ENCODE measurements at places on chromosomes 7 and 10.

DNA sequence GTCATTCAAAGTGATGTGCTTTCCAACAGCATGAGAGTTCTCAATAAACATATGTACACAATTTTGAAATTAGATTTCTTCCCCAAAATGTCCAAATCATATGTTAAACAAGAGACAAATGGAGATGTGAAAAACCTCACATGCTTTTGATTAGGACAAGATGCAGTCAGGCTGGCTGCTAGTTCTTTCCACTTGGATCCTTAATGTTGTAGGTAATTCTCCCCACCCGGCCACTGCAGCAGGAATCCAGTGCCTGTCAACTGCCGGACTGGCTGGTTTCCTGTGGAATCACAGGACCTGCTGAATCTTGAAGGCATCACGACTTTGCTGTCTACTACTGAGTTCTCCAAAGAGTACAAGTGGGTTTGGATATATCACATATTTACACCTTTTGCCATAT is 138.6 kb upstream of the AKR1E2 start:
- DNase-seq = no peak

GRCh38 chr10:125152450-125153368 is 7.7 kb downstream of the CTBP2 start:
- DNase-seq = no peak

GRCh38 chr10:24762966-24763623 is 39.4 kb upstream of the ARHGAP21 start:
- DNase-seq = no peak

DNA sequence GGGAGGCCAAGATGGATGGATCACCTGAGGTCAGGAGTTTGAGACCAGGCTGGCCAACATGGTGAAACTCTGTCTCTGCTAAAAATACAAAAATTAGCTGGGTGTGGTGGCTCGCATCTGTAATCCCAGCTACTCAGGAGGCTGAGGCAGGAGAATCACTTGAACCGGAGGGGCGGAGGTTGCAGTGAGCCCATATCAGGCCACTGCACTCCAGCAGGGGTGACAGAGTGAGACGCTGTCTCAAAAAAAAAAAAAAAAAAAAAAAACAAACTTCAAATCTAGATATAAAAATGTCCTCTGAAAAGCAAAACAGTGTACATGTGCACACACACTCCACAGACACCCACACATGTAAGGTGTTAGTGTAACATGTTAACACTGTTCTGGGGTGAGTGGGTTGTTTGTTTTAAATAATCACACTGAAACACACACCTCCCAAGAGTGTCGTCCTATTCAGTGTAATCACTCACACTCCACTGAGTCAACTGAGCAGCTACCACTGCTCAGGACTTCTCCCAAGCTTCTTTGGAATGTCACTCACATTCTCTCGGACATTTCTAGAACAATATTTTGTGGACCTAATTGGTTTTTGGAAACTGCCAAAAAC is 12.8 kb upstream of the RGS10 start:
- DNase-seq = no peak

GRCh38 chr7:28155019-28155660 is 25.5 kb downstream of the JAZF1 start:
- no peak for DNase-seq

DNA sequence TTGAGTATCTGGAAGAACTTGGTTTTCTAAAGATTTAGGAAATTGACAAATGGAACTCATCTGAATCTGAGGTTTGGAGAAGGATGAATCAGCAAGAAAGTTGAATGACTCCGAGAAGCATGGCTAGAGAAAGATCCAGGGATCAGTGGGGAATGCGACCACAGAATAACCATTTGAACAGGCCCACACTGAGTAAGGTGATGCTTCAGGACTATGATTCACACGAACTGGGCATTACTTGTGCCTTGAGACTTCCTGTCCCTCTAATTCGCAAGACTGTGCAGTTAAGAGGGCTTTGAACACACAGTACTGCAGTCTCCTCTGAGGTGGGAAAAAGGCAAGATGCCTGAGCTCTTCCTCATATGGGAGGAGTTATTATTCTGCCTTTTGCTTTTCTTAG is 395.5 kb upstream of the POM121L12 start:
- no peak for DNase-seq

DNA sequence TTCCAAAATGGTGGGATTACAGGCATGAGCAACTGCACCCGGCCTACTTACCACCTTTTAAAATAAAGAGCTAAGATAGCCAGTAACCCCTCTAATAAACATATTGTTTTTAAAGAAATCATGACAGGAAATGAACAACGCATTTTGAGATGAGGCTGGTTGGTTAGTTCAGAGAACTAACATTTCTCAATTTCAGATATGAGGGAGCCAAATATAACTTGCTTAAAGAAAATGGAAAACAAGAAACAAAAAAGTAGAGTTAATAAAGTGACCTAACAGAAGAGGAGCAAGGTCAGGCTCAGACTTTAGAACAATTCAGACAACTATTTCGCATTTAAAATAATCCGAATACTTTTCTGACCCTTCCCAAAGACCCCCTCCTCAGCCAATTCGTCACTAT is 254.9 kb upstream of the PHF14 start:
- no peak for DNase-seq

DNA sequence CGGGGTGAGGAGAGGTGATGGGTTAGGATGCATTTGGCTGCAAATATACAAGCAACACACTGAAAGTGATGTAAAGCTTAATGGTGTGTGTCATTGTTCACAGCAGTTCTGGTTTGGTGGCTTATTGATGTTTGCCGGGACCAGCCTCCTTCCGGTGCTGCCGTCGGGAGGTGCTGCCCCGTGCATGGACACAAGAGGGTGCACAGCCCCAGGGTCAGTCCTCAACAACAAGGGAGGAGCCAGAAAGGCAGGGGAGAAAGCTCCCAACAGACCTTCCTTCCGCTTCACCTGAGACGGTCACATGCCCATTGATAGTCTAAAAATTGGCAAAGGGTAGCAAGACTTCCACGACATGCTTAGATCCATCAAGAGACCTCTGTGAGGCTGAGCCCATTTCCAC is 9.5 kb downstream of the RNF32 start:
- DNase-seq = no peak

- DNase-seq = no peak
These were observed 526.5 kb downstream of the PTPRN2 start for GRCh38 chr7:158061026-158061630.

DNA sequence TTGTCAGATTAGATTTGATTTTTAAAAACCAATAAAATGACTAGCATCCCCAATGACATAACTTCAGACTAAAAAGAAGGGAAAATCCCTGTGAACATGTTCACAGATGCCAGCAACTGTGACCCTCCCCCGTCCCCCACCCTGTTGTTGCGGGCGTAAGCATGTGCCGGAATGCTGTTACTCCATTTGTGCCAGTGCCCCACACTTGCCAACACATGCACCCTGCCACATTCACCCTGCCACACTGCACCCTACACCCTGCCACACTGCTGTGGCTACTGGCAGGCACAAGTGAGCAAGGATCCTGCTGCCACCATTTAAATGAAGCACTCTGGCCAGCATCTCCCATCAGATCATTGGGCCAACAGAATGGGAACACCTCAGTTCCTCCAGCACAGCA is 540.2 kb downstream of the GRID1 start:
- DNase-seq = no peak

GRCh38 chr7:36978461-36978860 is 254.2 kb upstream of the AOAH start:
- DNase-seq = no peak

- DNase-seq = no peak
These were observed 87.6 kb upstream of the CCDC6 start for GRCh38 chr10:59993931-59994330.

DNA sequence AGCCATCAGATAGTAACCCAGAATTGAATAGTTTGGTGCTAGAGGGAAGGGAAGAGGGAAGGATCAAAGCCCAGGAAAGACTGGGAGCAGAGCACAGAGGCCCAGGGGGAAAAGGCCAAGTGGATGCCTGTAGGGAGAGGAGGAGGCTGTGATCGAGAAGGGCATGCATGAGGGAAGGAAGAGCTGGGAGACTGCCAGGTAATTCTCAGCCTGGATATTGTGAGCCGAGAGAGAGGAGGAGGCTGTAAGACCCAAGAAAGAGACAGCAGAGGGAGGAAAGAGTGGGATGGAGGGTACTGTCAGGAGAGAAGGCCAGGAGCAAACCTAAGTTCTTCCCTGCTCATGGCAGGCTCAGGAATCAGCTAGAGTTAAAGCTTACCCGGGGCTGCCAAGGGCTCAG is 178.2 kb downstream of the CCDC3 start:
- DNase-seq = no peak

- no peak for DNase-seq
These were observed 130.8 kb downstream of the PRPF18 start for GRCh38 chr10:13717571-13717935.

DNA sequence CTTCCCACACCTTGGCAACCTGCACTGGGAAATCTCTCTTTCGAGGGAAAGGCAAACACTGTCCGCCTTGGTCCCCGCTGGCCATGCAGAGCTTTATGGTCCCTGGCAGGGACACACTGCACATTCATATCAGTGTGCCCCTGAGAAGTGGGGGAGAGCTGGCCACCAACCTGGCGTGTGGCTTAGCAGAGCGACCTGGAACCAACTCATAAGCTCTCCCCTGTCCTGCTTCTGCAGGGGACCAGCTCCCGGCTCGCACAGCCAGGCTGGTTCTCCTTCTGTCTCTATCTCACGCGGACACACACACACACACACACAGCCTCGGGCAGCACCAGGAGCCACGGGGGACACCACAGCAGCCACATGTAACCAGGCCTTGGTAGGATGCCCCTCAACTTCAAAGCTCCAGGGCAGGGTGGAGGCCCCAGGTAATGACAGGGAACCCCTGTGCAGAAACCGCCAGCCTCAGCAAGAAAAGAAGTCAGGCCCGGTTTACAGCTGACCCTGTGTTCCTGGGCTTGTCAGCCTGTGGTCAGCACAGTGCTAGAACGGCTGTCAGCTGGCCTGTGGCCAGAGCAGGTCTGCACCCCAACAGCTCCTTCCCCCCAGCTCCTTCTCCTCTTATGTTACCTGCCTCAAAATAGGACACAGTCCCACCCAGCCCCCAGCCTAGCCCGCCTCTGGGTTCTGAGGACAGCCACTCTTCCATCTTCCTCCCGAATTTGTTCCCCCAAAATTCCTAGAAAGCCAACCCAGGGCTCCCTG is 69.3 kb downstream of the OAT start:
- no peak for DNase-seq

- peak; percentile 40 for DNase-seq
These were observed 23.0 kb upstream of the ZNF488 start for GRCh38 chr10:47406870-47407691.

GRCh38 chr7:43625980-43626379 is 43.1 kb downstream of the STK17A start:
- DNase-seq = no peak

DNA sequence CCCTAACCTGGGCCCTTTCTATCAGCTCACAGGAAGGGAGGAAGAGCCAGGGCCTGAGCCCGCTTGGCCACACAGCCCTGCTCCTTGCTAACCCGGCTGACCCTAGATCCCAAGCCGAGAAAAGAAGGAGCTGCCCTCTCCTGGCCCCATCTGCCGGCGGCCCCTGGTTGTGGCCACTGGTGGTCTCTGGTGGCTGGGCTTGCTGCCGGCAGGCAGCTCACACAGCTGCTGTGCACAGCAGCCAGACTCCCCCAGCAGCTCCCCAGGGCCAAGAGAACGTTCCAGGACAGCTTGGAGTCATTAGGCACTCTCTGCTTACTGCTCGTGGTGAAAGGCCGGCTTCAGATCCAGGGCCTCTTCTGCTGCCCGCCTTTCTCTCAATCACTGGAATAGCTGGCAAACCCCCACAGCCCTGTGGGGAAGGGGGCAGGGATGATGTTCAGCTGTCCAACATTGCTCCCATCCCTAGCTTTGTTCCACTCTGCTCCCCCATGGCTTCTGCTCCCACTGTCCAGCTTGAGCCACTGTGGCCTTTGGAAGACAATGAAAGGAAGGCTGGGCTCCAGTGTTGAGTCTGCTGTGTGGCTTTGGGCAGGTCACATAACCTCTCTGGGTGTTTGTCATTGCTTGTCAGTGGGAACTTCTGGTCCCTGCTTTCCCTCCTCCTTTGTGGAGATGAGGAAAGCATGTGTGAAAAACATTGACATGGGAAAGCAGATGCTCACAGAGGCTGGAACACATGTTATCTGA is 35.4 kb upstream of the COL13A1 start:
- no peak for DNase-seq

DNA sequence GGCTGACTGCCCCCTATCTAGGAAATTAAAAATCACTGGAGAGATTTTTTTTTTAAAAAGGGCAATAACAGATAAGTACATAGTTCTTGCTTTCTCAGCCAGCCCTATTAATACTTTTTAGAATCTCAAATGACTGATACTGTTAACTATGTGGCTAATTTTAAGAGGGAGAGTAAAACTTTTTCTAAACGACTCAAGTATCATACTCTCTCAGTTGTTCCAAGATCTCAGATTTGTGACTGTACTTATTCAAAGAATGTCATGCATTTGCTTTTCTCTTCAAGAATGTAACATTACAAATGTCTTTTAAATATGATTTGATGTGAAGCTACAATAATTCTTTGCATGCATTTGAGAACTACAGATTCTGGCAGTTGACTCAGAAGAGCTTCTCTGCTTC is 55.4 kb upstream of the RAB11FIP2 start:
- peak; percentile 90 for DNase-seq

DNA sequence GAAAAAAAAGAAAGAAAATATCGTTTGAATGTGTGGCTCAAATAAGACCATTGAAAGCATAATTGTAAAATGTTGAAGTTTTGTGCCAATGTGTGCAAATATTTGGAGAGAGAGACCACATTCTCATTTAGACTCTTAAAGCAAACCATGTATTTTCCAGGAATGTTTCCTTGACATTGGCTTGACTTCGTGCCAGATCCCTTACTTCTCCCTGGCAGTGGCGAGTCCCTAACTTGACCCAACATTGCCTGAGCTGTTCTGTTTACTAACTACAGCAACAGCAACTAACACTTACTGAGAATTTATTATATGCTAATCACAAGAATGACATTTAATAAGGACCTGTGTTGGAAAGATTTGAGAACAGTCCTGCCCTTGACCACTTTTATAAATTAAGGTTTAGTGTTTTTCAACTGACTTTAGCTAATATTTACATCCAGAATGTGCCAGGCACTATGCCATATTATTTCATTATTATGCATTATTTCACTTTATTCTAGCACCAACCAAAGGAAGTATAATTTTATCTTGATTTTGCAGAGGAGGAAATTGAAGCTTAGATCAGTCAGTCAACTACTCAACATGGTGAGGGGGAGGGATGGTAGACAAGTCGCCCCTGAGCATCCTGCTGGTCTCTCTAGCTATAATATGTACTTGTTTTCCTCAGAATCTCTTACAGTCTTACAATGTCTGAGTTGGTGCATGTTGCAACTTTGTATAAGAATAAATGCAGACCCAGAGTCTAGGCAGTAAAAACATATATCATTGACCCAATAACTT is 29.7 kb downstream of the ZNF467 start:
- DNase-seq = no peak

DNA sequence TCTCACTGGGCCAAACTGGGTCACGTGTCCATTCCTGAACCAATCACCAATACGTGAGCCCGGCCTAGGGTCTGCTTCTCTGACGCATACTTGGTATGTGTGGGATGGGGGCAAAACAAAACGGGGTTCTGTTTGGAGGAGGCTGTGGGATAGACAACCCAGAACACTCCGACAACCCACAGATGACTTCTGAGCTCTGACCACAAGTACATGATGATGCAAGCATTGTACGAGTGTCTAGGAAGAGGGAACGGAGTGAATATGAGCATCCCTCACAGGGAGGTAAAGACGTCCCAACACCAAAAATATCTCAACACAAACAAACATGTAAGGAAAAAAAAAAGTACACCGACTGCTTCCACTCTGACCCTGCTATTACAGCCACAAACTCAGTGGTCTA is 5.6 kb downstream of the DAGLB start:
- no peak for DNase-seq

- DNase-seq = no peak
These were observed 24.8 kb upstream of the SLIT1 start for GRCh38 chr10:97210543-97210960.

GRCh38 chr10:113096128-113096996 is 146.3 kb downstream of the TCF7L2 start:
- no peak for DNase-seq
